ENCODE measurements at places on chromosomes 2 and 18.

- no peak for DNase-seq
Measured at GRCh38 chr2:150271952-150272802, 215.3 kb downstream of the RND3 start.

DNA sequence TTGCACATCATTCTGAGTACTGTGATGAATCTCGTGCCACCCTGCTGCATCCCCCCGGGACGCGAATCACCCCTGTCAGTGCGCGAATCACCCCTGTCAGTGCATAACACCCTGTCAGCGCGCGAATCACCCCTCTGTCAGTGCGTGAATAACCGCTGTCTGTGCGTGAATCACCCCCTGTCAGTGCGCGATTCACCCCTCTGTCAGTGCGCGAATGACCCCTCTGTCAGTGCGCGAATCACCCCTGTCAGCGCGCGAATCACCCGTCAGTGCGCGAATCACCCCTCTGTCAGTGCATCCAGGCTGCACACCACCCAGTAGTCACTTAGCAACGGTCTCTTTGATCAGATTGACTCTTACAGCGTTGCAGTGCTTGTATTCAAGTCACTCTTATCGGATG, 134.4 kb upstream of the TPO start:
- DNase-seq, result no peak

DNA sequence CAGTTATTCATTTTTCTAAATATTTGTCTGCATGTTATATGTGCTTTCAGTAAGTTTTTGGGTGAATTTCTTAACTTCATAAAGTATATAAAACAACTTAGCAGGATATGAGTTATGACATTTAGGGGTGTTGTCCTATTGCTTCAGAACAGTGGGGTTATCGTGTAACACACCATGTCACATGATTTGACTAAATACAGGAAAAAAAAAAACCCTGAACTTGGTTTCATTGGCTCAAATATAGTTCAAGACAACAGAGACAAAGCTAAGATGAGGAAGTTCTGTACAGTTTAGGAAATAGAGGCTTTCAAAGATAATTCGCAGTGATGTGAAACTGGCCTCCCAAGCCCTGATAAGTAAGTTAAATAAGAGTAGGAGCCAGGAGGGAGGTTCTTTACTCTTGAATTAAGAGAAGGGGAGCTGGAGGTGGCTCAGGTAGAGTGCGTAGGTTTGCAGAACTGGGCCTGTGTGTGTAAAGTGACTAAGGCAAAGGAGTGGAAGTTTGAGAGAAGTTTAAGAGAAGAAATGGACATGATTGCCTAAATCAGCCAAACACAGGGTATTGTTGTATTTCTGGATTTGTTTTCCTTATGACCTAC, 53.9 kb downstream of the LIMS1 start:
- DNase-seq, result no peak

DNA sequence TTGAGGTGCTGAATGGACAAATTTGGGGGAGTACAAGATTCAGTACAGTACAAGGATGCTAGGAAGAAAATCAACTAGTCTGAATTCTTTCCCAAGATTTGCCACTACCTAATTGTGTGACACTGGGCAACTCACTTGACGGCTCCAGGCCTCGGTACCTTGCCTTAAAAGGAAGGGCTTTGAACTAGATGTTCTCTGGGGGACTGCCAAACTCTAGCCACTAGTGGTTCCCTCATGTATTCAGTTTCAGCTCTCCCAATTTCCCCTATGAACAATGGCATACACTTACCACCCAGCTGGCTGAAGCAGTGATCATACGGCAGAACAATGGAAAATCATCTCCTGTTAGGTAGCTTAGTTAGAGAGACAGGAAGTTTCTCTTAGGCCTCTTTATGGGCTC, 73.4 kb downstream of the VWC2L start:
- DNase-seq, result no peak

GRCh38 chr2:85178980-85179411, 45.8 kb downstream of the TCF7L1 start:
- DNase-seq, result no peak

- DNase-seq, result no peak
Measured at GRCh38 chr2:51791496-51791895, 759.6 kb upstream of the NRXN1 start.

DNA sequence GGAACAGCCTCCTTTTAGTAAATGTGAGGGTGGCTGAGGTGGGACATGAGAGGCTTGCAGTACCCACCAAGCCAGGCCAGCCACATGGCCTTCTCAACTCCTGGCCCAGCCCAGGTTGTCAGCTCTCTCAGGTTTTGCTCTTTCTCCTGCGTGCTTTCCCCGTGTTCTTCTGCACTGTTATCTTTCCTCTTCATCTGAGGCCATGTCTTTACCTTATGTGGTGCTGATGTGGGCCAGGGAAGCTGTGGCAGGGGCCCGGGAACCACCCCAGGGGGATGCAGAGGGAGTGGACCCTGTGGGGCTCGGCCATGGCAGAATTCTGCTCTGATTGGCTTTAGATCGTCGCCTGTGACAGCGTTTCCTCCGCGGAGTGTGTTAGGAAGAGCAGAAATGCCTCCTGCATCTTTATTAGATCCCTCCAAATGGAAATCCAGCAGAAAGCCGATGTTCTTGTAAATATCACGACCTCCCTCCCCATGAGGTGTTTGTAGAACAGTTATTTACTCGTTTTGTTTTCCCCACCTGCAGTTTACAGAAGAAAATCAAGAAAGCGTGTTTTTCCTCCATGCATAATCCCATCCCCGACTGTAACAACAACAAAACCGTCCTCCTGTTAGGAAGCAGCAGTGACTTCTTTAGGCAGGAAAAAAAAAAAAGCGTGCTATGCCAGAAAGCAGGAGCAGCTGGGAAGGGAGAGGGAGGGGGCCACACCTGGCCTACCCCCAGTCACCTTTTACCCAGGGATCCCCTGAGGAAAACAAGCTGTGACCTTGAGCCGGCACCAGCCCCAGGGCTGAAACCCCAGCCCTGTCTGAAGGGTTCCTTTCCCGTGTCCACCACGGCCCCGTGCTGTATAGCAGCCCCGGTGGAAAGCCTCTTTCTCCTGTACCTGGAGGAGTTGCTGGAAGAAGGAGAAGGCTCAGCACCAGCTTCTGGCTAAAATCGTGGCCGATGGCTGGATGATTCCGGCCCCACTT, 54.8 kb downstream of the HPCAL1 start:
- no peak for DNase-seq

DNA sequence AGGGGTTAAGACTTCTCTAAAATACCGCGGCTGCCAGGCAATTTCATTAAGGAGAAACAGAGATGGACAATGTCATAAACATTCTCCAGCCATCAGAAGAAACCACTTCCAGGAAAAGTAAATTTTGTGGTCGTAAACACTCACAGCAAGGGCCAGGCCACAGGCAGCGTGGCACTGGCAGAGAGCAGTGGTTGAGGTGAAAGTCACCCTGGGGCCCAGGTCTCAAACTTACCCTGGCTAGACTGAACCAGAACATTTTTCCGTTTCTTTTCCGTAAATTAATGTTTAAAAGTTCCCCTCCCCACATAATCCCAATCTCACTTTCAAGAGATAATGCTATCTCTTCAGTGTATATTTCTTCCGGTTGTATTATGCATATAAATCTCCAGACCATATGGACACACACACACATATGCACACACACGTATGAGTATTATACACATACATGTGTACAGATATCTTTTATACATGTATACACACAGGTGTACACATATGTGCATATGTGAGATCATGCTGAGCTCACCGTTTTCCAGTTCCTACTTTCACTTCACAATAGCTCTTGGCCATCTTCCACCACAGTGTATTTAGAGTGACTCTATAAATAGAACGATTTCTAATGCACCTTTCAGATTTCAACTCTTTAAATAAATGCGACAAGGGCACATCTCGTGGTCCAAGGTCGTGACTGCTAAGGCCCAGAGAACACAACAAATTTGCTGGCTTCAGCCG, 90.1 kb downstream of the MALT1 start:
- no peak for DNase-seq

- DNase-seq, result no peak
Measured at GRCh38 chr2:15241201-15241600, 319.9 kb downstream of the NBAS start.
